ENCODE measurements at places on chromosomes 5 and 9. TPM values are rescaled to one million over a fixed set of nuclear protein-coding genes. Genes with fewer than 3 reads are reported as not detected.

The INSL6 gene
- total RNA-seq: not detected

- peaks cover 8% of the 10 kb centered on the region for H3K4me1 ChIP-seq
- no peaks in the 10 kb centered on the region for H3K36me3 ChIP-seq
- H3K27ac ChIP-seq: no peak overlapping the region
- DNase-seq: no peak
- peaks cover 10% of the 10 kb centered on the region for H3K27me3 ChIP-seq
- H3K4me3 ChIP-seq: peak overlapping the region; percentile 63
Measured at GRCh38 chr9:137294681-137295237, 7.3 kb downstream of the NRARP start.

DNA sequence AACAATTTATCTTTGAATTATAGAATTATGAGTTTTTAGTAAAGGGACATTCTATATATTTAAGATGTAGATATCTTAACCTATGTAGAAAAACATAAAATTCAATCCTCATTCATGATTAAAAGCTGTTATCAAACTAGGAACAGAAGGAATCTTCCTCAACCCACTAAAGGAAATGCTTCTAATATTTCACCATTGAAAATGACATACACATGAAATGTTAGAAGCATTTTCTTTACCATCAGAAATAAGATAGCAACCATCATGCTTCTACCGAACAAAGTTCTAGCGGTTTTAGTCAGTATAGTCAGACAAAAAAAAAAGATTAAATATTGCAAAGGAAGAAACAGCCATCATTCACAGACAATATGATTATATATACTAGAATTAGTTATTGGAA is 32.2 kb downstream of the SHOC1 start:
- H3K27ac ChIP-seq: no peak overlapping the region
- no peaks in the 10 kb centered on the region for H3K4me1 ChIP-seq
- H3K36me3 ChIP-seq: no peaks in the 10 kb centered on the region
- DNase-seq: no peak
- no peak overlapping the region for H3K4me3 ChIP-seq
- H3K27me3 ChIP-seq: no peaks in the 10 kb centered on the region

- H3K27me3 ChIP-seq: no peaks in the 10 kb centered on the region
- H3K4me3 ChIP-seq: no peak overlapping the region
- H3K4me1 ChIP-seq: no peaks in the 10 kb centered on the region
Measured at GRCh38 chr5:89384391-89384790, 501.4 kb upstream of the MEF2C start.

- H3K4me1 ChIP-seq: peaks cover 3% of the 10 kb centered on the region
- H3K4me3 ChIP-seq: no peak overlapping the region
- no peak overlapping the region for H3K27ac ChIP-seq
- H3K36me3 ChIP-seq: no peaks in the 10 kb centered on the region
Measured at GRCh38 chr5:56164376-56164775, 68.8 kb downstream of the ANKRD55 start.

All from thoracic aorta (tissue), 2 donors.